NCI-H2081 treated with DMSO at 0.1 percent for 48 hours (cell line): ENCODE measurements at places on chromosomes 1 and 21.

DNA sequence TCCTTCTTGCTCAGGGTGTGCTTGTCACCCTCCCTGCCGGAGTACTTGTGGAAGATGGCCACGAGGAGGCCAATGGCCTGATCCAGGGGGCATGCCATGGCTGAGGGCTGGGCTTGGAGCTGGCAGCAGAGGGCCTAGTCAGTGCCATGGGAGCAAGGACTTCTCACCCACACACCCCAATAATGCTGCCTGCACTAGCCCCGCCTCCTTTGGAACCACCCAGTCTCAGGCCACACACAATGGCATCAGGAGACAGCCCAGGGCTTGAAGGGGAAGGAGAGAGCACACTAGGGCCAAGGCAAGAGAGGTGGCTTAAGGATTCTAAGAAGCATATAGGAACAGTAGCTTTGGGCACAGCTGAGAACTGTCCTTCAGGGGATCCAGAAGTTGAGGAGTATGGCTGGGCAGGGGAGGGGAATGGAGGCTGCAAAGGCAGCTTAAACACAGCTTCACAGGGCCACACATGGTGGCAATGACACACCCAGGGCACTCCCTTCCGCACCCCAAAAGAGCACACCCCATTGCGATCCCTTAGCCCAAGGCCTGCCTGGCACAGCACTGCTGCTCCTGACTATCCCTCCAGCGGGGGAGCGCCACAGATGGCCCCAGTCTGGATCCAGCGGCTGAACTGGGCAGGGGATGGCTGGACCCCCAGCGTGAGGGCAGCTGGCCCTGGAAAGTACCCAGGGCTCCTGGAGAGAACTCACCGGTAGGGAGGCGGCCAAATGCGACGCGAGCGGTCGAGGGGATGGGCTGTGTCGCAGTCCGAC lies at the start of gene S100A6:
Gene S100A6, minus strand, starts transcription at position 750 of the 770 bp plus-strand sequence. Its CDS starts 652 bp downstream, at position 98.
- no peak for DNase-seq

- no peak for DNase-seq
These were observed 35.1 kb downstream of the YARS1 start for GRCh38 chr1:32782086-32782485.

GRCh38 chr1:83012950-83013349 lies 986.0 kb downstream of the TTLL7 start:
- DNase-seq: no peak

GRCh38 chr1:22163564-22163963 lies 20.7 kb upstream of the WNT4 start:
- DNase-seq: no peak

GRCh38 chr1:17545356-17545755 lies 5.9 kb downstream of the ARHGEF10L start:
- no peak for DNase-seq

- no peak for DNase-seq
These were observed 5.7 kb upstream of the UBE4B start for GRCh38 chr1:10027027-10027426.

DNA sequence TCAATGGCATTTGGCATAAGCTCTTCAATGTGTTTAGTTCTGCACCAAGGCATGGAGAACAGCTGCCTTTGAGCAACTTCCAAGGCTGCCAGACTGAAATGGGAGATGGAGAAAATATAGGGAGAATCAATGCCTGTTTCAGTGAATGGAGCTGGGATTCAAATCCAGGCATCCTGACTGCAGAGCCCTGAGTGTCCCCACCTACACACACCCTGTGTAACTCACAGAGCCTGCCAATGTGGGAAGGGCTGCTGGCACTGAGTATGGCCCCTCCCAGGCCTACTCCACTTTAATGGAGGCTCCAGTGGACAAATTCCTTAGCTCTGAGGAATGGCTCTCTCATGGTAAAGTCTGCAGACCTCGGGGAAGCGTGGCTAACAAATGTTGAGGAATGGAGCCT lies 145.6 kb upstream of the TNR start:
- DNase-seq: no peak

- no peak for DNase-seq
These were observed 38.4 kb downstream of the UMODL1 start for GRCh38 chr21:42109473-42109872.

DNA sequence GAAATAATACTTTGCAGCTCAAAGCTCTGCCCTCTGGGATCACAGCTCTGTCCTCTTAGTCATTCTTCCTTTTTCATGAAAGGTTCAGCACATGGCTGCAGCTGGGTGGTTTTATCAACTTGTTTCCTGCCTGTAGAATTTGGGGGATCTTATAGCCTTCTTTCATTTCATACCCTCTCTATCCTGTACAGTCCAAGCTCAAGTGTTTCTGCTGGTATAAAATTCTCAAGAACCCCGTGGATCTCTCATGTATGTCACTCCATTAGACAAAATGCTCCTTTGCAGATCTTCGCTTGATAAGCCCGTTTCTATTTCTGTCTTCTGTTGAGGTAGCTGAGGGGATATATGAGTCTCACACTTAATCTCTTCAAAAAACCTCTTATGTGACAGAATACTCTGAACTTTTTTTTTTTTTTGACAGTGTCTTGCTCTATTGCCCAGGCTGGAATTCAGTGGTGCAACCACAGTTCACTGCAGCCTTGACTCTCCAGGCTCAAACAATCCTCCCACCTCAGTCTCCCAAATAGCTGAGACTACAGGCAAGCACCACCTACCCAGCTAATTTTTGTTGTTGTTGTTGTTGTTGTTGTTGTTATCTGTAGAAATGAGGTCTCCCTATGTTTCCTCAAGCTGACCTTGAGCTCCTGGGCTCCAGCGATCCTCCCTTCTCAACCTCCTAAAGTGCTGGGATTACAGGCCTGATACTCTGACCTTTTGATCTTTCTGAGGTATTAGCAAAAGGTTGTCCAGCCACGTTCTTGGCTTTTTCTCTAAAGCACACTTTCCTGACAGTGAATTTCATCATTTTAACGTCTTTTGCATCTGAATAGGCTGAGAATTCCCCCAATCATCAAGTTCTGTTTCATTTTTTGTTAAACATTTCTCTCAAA lies 24.6 kb upstream of the COL9A2 start:
- no peak for DNase-seq

GRCh38 chr1:194734970-194735369 lies 1548.6 kb upstream of the B3GALT2 start:
- DNase-seq: no peak

DNA sequence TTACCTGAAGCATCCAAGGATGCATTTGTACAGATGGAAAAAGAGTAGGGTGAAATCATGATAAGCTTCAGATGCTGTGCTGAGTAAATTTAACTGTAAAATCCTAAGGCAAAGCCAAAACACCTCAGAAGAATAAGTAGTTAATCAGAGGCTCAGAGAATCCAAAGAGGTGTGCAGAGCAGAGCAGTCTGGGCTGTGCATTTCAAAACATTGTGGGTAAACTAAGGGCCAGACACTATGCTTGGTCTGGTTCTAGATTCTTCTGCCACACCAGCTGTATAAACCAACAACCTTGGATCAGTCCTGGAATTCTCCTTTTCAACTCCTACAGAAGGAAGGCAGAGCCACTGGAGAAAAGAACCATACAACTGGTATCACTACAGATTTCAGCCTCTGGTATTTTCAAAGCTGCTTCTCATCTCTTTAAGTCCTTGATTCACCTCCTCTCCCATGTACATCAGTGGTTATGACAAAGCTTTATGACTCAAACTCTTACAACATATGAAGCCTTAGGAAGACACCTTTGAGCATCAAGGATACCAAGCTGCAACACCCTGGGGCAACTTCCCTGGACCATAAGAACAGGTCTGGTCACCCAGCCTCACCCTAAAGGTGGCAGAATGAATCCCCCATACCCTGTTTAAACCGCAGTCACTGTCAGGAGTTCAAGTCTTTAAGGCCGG lies 11.6 kb upstream of the HIPK1 start:
- DNase-seq: no peak

DNA sequence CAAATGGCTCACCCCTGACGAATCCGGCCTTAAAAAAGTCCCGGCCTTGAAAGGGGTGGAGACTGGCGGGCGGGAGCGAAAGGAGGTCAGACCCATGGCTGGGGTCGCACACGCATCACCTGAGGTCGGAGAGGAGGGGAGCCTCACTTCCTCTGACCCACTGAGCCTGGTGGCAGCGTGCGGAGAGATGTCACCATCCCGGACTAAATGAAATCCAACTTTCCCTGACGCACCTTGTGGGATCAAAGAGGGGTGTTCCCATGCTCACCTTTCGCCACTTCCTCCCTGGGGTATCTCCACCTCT lies 709 bp upstream of the SLC41A1 start:
- no peak for DNase-seq

DNA sequence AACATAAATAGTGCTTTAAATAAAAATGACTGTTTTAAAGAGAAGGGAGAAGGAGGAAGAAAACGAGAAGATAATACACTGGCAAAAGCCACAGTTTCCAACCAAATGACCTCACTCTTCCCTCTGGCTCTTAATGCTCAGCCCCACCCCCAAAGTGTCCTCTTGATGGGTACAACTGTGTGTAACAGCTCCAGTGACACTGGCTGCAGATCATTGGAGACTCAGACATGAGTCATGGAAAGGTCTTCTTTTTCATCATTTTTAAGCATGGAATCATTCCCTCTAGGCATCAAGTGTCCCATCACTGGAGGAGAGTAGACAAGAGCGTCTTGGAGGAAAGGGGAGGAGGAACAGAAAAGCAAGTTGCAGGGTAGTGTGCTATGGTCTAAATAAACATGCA lies 333.0 kb downstream of the PAPPA2 start:
- DNase-seq: no peak

DNA sequence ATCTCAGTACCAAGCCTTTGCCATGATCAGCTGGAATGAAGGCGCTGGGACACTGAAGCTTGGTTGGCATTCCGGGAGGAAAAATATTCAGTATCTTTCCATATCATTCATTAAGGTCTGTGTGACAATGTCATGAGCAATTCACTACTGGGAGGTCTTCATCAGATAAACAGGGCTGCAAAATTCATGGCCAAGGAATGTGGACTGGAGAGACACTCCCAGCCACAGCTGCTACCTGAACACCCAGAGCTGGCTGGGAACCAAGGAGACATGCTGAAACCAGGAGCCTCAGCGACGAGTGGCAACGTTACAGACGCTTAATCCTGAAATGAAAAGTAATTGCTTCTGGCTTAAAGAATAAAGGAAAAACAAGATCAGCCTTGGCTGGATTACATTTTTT lies 30.6 kb upstream of the DDAH1 start:
- DNase-seq: no peak

DNA sequence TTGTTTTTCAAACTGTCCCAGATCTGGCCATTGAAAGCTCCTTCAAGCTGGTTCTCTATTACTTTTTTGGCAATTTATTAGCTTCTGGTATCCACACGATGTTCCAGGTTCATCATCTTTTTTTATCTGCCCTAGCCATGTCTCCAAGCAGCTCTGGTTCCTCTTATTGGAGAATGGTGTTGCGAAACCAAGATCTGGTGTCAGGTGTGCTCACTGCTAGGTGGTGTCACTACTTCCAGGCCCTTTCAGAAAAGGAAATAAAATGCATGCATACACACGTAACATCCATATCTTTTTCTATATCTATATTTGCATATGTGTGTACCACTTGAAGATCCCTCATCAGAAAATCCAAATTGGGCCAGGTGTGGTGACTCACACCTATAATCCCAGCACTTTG lies 53.3 kb downstream of the GATAD2B start:
- no peak for DNase-seq
